ENCODE measurements at places on chromosomes 11 and 22.
A peak's percentile ranks its signal among the peaks of the same experiment; 100 is the strongest.

DNA sequence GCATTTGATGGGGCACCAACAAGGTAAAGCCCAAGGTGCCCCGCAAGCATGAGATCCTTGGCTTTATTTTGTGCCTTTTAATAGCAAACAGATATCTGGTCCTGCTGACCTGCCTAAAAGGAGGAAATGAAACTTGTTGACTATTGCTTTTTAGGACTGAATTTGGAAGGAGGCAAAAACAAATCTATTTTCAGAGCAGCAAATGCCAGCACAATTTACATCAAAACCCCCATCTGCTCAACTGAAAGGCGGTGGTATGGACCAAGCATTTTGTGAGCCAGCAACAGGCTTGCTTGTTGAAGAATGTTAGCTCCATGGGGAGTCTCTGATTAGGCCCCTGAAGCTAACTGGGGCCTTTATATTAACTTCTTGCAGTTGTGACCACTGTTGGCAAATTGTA is 192.6 kb upstream of the E2F8 start:
- no peak for DNase-seq

GRCh38 chr11:129279326-129280026 is 87.4 kb upstream of the ARHGAP32 start:
- DNase-seq = peak; percentile 59

GRCh38 chr22:36853407-36854099 is 7.3 kb upstream of the NCF4 start:
- peak; percentile 91 for DNase-seq

DNA sequence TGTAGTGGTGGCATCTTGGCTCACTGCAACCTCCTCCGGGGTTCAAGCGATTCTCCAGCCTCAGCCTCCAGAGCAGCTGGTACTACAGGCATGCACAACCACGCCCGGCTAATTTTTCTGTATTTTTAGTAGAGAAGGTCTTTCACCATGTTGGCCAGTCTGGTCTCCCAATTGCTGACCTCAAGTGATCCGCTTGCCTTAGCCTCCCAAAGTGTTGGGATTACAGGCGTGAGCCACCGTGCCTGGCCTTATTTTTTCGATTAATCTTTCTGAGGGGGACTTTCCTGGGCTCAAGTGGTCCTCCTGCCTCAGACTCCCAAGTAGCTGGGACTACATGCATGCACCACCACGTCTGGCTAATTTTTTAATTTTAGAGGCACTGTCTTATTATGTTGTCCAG is 5.6 kb downstream of the SNU13 start:
- DNase-seq = no peak

DNA sequence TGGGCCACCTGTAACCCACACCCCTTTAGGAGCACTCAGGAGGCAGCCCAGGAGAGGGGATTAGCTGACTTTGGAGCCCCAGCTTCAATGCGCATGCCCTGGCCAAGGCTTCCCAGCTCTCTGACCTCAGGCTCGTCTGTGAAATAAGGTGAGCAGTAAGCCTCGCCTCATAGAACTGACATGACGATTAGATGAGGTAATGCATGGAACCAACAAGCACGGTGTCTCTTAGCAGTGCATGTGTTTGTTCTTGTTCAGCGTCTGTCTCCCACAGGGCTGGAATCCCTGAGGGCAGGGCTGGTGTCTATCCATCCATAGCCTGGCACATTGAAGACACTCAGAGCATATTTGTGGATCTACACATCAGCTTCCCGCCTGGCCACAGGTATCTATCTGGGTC is 415.4 kb downstream of the MN1 start:
- DNase-seq = no peak

- no peak for DNase-seq
These were observed 303.7 kb downstream of the TTC28 start for GRCh38 chr22:28375761-28376534.

- DNase-seq = no peak
These were observed 40.6 kb downstream of the CADM1 start for GRCh38 chr11:115463606-115464005.

DNA sequence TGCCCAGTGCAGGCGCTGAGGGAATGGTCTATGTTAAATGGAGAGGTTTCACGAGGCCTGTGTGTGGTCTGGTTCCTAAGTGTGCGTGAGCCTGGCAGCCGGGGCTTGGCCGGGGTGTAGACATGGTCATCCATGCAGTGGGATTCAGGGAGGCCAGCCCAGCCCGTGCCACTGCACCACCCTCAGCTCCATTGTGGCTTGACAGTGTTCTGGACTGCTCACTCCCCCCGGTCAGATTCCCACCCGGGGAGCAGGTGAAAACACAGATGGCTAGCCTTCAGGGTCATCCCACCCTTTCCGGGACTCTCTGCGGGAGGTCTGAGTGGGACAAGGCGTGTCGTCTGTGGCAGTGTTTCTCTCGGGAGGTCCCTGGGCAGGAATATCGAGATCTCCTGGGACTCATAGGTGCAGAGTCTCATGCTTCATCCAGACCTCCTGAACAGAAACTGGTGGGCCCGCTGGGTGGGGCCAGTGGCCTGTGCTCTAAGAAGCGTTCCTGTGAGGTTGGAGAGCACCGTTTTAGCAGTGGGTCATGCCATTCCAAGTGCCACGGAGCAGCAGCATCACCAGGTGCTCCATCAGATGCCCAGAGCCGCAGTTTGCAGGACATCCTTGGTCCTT is 52.3 kb downstream of the ST14 start:
- DNase-seq = peak; percentile 13
